ENCODE measurements at places on chromosomes 5 and 9.

GRCh38 chr5:64163746-64164145, 1.9 kb upstream of the RNF180 start:
- no peak for DNase-seq
- peaks cover 2% of the 10 kb centered on the region for H3K36me3 ChIP-seq
- no peak overlapping the region for H3K4me3 ChIP-seq
- H3K27ac ChIP-seq = no peak overlapping the region

DNA sequence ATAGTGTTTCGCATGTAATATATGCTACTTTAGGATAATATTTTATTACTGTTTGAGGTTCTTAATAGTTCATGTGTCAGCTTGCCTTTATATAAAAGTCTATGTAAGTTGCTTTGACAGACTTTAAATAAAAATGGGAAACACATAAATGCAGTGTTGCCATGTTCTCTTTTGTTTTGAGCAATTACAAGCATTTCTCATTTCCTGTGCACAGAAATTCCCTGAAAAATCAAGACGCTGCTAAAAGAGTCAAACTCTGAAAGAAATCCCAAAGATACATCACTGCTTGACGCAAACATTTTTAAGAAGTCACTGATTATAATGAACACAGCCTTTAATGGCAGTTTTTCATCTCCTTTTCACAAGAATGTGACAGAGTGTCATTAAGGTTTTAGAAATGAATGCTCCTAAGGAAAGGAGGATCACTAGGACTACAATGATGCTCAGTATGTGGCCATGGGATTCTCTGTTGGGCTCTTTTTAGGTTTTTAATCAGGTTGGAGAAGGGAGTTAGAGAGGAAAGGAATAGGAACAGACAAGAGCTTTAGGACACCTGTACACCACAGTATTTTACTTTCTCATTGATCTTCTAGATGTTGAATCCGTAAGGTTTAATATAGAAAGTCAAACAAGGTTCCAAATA, 29.4 kb downstream of the ZCCHC7 start:
- peaks cover 11% of the 10 kb centered on the region for H3K36me3 ChIP-seq
- no peak for DNase-seq
- no peak overlapping the region for H3K4me3 ChIP-seq

DNA sequence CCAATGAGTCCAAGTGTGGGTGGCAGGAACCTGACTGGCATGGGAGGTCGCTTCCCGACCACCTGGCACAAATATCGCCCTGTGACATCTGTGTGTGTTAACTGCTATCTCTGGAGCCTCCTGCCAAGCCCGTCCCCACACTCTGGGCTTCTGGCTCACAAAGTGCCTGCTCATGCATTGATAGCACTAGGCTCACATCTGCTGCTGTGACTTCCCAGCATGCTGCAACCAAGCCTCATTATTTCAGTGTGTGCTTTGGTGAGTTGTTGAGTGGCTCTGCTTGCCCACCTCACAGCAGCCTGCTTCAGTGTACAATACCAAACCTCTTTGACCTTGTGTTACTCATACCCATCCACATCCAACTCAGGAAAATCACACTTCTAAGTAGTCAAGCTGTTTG, 139.8 kb downstream of the APBA1 start:
- no peaks in the 10 kb centered on the region for H3K36me3 ChIP-seq
- H3K4me1 ChIP-seq = no peaks in the 10 kb centered on the region
- H3K27me3 ChIP-seq = no peaks in the 10 kb centered on the region
- H3K4me3 ChIP-seq = no peak overlapping the region

- no peaks in the 10 kb centered on the region for H3K4me1 ChIP-seq
- DNase-seq = no peak
- H3K27me3 ChIP-seq = no peaks in the 10 kb centered on the region
- no peaks in the 10 kb centered on the region for H3K36me3 ChIP-seq
- no peak overlapping the region for H3K4me3 ChIP-seq
- no peak overlapping the region for H3K27ac ChIP-seq
Measured at GRCh38 chr9:100803956-100804355, 224.6 kb upstream of the PLPPR1 start.

- DNase-seq = no peak
- H3K27me3 ChIP-seq = no peaks in the 10 kb centered on the region
- H3K4me3 ChIP-seq = no peak overlapping the region
- peaks cover 9% of the 10 kb centered on the region for H3K36me3 ChIP-seq
- H3K27ac ChIP-seq = no peak overlapping the region
- no peaks in the 10 kb centered on the region for H3K4me1 ChIP-seq
Measured at GRCh38 chr5:72991394-72991793, 35.6 kb downstream of the FCHO2 start.

DNA sequence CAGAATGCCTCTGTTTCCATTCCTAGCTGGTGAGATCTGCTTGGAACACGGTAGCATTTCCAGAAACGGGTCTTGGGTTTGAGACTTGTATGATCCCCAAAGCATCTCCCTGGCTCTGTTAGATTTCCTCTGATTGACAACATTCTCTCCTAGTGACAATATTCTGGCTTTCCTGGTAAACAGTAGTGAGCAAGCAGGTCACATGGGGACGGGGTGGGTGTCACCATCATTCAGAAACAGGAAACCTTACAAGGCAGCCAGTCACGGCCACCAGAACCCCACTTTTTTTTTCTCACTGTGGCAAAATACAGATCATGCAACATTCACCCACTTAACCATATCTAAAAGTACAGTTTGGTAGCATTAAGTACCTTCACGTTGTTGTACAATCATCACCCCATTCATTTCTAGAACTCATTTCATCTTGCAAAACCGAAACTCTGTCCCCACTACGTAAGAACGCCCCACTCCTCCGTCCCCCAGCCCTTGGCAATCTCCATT, 90.1 kb upstream of the LMX1B start:
- peak overlapping the region; percentile 66 for H3K4me3 ChIP-seq
- peaks cover 32% of the 10 kb centered on the region for H3K4me1 ChIP-seq
- H3K36me3 ChIP-seq = peaks cover 13% of the 10 kb centered on the region
- H3K27ac ChIP-seq = peak overlapping the region; percentile 9

DNA sequence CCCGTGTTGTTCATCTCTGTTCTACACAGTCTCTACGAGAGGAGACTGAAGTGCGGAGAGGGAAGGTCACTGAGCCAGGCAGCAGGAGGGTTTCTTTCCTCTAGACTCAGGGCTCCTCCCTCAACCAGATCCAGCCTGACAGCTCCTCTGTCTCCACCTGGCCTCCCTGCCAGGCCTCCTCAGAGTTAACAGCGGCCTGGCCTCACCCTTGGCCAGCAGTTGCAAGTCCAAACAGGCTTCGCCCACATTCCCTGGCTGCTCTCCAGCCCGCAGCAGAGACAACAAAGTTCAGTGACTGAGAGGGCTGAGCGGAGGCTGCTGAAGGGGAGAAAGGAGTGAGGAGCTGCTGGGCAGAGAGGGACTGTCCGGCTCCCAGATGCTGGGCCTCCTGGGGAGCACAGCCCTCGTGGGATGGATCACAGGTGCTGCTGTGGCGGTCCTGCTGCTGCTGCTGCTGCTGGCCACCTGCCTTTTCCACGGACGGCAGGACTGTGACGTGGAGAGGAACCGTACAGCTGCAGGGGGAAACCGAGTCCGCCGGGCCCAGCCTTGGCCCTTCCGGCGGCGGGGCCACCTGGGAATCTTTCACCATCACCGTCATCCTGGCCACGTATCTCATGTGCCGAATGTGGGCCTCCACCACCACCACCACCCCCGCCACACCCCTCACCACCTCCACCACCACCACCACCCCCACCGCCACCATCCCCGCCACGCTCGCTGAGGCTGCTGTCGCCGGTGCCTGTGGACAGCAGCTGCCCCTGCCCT, at the start of gene HRCT1:
TSS of gene HRCT1 (plus strand) at position 291 of the 768 bp plus-strand sequence. CDS start at position 377, 86 bp downstream.
- peaks cover 15% of the 10 kb centered on the region for H3K27me3 ChIP-seq
- no peak within 1 kb of the TSS for H3K4me3 ChIP-seq
- H3K27ac ChIP-seq = no peak within 1 kb of the TSS

GRCh38 chr9:38114905-38115304, 45.9 kb upstream of the SHB start:
- H3K4me1 ChIP-seq = no peaks in the 10 kb centered on the region
- H3K36me3 ChIP-seq = no peaks in the 10 kb centered on the region
- peaks cover 51% of the 10 kb centered on the region for H3K27me3 ChIP-seq
- H3K4me3 ChIP-seq = no peak overlapping the region
- no peak overlapping the region for H3K27ac ChIP-seq
- no peak for DNase-seq

GRCh38 chr5:75366787-75367186, 29.8 kb downstream of the HMGCR start:
- no peaks in the 10 kb centered on the region for H3K27me3 ChIP-seq
- no peak overlapping the region for H3K27ac ChIP-seq
- DNase-seq = no peak
- H3K36me3 ChIP-seq = peaks cover 8% of the 10 kb centered on the region
- H3K4me3 ChIP-seq = no peak overlapping the region
- H3K4me1 ChIP-seq = no peaks in the 10 kb centered on the region

DNA sequence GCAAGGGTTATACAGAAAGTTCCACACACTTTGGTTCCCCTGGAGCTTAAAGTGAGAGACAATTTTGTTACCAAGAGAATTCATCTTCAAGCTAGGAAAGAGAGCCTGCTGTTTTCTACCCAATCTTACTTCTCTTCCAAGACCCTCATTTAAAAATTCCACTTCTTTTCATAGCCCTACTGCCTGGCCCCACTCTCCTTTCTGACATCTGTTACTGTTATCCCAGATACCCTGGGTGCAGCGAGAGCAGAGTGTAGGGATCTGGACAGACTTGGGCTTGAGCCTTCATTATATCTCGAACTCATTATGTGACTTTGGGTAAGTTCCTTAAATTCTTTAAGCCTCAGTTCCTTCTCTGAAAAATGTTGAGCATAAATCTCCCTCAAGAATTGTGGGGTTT, 263.1 kb downstream of the ASTN2 start:
- H3K4me1 ChIP-seq = no peaks in the 10 kb centered on the region
- no peak overlapping the region for H3K27ac ChIP-seq
- no peaks in the 10 kb centered on the region for H3K27me3 ChIP-seq
- peaks cover 2% of the 10 kb centered on the region for H3K36me3 ChIP-seq
- no peak for DNase-seq
- H3K4me3 ChIP-seq = no peak overlapping the region

DNA sequence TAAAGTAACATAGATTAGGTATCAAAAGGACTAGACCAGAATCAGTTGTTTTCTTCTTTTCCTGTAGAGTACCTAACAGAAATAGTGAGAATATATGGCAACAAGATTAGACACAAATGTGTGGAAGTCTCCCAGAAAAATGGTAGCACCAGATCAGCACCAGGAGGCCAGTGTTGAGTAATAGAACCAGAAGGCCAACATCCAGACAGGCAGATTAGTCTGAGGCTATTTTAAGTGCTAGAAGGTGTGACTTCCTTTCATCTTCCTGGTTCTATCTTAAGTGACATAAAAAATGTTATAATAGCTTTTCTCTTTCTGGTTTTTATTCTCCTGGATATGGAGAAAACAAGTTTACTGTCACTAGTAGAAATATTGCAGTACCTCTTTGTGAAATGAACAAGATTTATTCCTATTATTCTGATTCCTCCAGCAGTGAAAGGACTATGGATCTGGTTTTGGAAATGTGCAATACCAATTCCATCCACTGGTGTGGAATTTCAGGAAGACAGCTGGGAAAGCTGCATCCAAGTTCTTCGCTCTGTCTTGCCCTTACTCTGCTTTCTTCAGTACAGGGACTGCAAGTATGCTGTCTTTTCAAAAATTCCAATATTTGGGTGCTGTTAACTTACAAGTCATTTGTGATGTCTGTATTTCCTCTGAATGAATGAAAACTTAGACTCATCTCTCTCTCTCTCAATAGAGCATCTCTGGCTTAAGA, 39.1 kb downstream of the SHLD3 start:
- H3K36me3 ChIP-seq = peaks cover 18% of the 10 kb centered on the region
- peaks cover 9% of the 10 kb centered on the region for H3K4me1 ChIP-seq
- no peak for DNase-seq
- peak overlapping the region; percentile 69 for H3K27ac ChIP-seq
- no peaks in the 10 kb centered on the region for H3K27me3 ChIP-seq
- H3K4me3 ChIP-seq = no peak overlapping the region

DNA sequence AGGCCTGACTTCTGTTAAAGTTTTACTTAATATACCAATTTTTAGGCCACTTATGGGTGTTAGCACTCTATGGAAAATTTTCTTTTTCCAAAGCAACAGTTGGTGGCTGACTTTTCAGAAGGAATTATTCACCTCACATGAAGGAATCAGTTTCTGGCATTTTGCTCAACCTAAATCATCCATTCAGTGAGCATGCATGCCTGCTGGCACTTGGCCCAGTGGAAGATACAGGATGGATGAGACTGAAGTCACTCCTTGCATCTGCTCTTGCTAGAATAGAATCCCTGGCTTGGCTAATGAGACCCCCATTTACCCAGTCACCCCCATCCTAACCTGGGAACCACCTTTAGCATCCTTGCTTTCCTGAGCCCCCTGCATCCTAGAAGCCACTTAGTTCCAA, 131.7 kb downstream of the WDR41 start:
- H3K4me3 ChIP-seq = no peak overlapping the region
- no peaks in the 10 kb centered on the region for H3K4me1 ChIP-seq
- H3K27ac ChIP-seq = no peak overlapping the region
- DNase-seq = no peak
- no peaks in the 10 kb centered on the region for H3K27me3 ChIP-seq
- H3K36me3 ChIP-seq = no peaks in the 10 kb centered on the region

DNA sequence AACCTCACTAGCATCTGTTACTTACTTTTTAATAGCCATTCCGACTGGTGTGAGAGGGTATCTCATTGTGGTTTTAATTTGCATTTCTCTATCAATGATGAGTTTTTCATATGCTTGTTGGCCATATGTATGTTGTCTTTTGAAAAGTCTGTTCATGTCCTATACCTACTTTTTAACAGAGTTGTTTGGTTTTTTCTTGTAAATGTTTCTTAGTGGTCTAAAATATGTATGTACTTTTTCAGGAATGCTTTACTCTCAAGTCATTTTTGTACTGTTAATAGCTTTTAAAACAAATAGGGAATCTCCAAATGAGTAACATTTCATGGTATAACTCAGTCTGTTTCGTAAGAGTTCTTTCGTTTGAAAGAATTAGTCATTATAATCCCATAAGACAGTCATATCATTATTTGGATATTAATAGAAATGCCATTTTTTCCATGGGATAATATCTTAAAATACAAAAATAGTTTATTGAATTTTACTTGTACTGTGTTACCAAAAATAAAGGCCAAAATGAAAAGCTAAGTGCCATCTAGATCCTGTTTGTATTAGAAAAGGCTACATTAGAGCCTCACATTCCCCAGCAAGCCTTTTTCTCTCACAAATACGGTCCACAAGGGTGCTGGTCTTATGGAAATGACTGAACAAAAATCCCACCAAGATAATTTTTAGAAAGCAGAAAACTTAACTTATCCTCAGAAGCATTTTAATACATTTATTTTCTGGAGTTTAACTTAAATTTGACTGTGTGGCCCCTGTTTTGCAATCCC, 247.7 kb downstream of the PJA2 start:
- no peaks in the 10 kb centered on the region for H3K27me3 ChIP-seq
- no peak overlapping the region for H3K27ac ChIP-seq
- no peaks in the 10 kb centered on the region for H3K36me3 ChIP-seq
- no peak for DNase-seq

Measured in central memory CD8-positive, alpha-beta T cell (primary cell).